ENCODE measurements at places on chromosomes 11 and 22. TPM values are rescaled to one million over a fixed set of nuclear protein-coding genes. Genes with fewer than 3 reads are reported as not detected.

- no peak for DNase-seq
Measured at GRCh38 chr22:23279781-23280180, 99.5 kb downstream of the BCR start.

- DNase-seq, result no peak
Measured at GRCh38 chr11:6371825-6372224, 18.4 kb upstream of the SMPD1 start.

Gene LARGE2
- total RNA-seq, result not detected

DNA sequence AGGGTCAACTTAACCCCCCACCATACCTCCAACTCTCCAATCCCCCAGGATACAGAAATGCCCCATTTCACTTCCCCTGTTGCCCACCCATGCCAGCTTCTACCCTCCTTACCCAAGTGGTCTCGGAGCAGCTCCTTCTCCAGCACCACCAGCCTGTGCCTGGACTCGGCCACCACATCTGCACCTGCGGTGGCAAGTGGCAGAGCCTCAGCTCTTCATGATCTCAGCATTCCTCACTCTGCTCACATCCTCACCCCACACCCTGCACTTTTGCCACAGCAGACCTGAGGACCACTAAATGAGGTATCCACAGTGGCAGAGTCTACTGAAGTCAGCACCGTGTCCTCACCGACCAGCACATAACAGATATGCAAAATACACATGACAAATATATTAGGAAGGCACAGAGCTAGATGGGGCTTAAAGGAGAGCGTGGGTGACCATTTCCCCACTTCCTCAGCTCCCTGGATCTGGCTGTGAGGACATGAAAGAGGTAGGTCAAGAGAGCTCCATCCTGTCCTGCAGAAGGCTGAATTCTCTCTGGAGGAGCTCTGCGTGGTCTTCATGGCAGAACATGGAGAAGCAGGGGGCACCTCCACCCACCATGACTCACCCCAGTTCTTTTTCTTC lies 9.7 kb downstream of the NHERF4 start:
- no peak for DNase-seq
